Inflammatory macrophage treated with lipopolysaccharide for 1 hour (primary cell): ENCODE measurements at places on chromosomes 16 and 17.

DNA sequence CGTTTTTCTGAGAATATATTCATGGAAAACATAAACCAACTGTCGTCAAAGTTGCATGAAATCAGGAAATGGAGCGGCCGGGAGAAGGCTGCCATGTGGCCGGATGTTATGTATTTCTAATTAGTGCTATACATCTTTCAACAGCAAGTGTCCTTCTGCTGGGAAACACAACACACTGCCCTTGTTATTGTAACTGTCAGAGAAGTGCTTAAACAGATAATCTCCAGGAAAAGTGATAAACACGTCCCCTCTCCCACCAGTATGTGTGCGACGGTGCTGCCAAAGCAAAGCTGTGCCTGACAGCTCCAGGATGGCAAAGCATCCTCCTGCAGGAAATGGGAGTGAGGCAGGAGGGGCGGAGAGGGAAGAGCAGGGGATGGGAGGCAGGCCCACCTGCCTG is 111.8 kb downstream of the SMG6 start:
- DNase-seq: no peak

DNA sequence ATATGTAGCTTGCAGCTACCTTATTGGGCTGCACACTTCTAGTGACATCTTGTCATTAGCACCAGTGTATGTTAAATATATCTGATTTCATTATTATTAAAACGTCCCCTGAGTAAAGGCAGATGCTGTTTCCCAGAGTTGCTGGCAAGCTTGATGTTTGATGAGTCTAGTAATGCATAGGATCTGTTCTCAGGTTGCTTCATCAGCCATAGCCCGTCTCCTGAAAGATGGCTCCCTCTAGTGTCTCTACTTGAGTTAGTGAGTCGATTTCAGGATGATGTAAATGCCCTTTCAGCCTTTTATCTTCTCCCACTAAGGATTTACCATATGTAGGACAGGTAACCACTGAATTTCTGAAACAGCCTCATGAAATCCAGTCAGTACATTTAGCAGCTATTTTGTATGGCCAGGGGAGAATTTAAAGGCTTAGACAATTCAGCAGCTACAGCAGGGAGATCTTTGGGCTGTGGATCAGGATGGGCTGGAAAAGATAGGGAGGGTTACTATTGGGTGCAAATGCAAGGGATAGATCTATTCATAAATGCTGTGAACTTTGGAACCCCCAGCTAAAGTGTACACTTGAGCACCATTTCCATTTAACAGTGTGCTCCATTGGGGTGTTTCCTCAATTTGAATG is 376.3 kb downstream of the CNTNAP4 start:
- peak; percentile 31 for DNase-seq

DNA sequence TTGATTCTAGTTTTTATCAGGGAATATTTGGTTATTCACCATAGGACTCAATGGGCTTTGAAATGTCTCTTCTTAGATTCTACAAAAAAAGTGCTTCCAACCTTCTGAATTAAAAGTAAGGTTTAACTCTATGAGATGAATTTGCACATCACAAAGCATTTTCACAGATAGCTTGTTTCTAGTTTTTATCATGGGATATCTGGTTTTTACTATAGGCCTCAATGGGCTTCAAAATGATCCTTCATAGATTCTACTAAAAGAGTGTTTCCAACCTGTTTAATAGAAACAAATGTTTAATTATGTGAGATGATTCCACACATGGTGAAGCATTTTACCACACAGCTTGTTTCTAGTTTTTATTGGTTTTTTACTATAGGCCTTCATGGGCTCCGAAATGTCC is 560.7 kb downstream of the KCNJ18 start:
- DNase-seq: no peak

DNA sequence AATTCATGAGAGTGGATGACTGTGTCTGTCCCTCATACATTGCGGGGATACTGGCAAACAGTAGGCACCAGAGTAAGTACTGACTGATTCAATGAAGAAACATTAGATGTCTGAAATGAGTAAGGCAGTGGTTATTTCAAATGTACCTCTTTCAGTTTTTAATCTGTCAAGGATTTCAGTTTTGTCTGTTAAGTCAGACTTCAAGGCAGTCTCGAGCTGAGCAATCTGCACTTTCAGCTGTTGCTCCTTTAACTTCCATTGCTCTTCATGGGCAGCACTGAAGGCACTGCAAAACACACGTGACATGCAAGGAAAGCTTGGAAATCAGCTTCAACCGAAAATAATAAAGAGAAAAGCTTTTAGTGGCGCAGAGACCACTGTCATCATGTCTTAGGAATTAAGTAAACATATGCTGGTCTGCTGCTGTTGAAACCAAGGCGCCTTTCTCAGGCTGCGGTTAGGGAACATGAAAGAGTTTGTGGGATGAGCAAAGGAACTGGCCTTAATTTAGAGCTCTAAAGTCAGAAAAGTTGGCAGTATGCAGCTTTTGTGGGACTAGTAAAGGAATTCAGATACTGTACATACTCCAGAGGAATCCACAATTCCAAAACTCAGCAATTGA is 38.8 kb downstream of the RPGRIP1L start:
- DNase-seq: no peak

DNA sequence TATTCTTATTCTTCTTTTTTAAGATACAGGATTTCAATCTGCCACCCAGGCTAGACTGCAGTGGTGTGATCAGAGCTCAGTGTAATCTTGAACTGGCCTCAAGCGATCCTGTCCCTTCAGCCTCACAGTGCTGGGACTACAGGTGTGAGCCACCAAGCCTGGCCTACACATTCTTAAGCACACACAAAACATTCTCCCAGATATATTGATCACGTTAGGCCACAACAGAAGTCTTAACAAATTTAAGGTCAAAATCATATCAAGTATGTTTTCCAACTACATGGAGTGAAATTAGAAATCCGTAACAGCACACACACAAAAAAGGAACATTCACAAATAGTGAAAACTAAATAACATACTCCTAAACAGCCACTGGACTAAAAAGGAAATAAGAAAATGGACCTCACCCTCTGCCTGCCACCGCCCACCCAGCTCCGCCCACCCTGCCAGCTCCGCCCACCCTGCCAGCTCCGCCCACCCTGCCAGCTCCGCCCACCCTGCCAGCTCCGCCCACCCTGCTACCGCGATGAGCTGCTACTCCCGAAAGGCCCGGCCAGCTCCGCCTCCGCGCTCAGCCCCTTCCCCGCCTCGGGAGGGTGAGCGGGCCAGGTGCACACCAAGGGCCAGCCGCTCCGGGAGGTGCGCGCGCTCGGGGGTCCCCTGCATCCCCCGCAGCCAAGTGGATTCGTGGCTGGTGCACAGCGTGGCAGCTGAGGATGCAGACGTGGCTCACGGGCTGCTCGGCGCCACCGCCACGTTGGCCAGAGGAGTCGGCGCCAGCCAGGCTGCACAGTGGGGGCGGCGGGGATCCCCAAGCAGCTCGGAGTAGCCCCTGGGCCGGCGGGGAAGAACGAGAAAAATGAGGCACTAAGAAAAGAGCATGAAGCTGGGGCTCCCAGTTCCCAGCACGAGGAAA is 41.2 kb downstream of the C16orf87 start:
- DNase-seq: peak; percentile 69

DNA sequence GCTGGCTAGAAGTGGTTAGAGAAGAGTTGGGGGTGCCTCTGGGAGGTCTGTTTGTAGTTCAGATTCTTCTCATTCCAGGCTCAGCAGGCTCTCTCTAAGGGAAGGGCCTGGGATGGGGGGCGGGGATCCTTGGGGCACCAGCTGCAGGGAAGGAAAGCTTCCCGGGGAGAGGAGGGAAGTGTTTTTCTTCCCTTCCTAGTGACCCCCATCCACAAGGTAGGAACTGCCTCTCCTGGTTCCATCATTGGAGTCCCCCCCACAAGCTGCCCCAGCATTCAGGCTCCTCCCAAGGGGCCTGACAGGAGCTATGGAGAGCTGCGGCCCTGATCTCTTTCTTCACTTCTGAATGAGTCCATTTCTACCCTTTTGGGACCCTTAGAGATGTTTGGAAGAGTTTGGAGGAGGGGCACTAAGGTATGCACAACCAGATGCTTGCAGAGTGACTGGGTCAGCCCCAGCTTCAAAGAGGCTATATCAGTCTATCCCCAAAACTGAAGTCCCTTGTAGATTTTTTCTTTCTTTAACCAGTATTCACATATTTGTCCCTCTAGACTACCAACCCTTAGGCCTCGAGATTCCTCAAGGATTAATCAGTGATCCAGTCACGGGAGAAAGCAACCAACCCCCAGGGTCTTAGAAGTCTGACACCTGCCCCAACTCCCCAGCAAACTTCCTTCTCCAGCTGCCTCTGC is 13.9 kb upstream of the FZD2 start:
- DNase-seq: no peak

GRCh38 chr16:74936902-74937560 is 47.9 kb downstream of the WDR59 start:
- DNase-seq: peak; percentile 85

DNA sequence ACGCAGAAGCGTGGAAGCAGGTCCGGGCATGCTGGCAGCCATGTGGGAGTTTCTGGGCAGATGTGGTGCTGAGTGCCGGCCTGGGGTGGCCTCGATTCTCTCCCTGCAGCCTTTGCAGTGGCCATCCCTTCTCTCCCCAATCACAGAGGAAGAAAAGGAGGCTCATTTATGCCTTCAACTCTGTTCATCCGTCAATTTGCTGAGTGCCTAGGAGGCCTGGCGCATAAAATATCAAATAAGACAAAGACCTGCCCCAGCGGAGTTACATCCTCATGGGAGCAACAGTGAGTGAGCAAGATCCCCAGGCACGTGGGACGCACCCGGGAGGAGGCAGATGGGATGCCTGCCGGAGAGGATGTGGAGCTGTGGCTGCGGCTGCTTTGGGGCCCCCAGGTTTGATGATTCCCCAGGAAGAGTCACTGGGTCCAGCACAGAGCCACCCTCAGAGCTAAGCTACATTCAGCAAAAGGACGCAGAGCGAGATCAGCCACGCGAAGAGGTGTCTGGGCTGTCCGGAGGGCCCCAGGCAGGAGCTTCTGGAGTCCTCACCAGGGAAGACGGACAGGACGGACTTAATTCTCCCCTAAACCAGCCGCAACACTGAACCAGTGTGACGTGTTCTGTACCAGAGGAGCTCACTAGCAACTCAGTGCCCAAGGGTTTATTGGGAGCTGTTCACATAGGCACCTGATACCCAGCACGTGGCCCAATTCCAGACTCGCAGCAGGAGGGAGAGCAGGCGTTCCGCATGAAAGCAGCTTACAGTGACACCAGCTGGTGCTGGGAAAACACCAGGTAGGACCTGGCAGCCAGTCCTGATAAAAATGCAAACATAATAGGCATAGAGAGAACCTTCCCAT is 11.3 kb downstream of the CA5A start:
- DNase-seq: no peak

GRCh38 chr16:57740423-57741071 is 5.0 kb downstream of the KATNB1 start:
- DNase-seq: no peak

GRCh38 chr17:29722411-29723198 is 99.9 kb upstream of the CORO6 start:
- DNase-seq: peak; percentile 95

DNA sequence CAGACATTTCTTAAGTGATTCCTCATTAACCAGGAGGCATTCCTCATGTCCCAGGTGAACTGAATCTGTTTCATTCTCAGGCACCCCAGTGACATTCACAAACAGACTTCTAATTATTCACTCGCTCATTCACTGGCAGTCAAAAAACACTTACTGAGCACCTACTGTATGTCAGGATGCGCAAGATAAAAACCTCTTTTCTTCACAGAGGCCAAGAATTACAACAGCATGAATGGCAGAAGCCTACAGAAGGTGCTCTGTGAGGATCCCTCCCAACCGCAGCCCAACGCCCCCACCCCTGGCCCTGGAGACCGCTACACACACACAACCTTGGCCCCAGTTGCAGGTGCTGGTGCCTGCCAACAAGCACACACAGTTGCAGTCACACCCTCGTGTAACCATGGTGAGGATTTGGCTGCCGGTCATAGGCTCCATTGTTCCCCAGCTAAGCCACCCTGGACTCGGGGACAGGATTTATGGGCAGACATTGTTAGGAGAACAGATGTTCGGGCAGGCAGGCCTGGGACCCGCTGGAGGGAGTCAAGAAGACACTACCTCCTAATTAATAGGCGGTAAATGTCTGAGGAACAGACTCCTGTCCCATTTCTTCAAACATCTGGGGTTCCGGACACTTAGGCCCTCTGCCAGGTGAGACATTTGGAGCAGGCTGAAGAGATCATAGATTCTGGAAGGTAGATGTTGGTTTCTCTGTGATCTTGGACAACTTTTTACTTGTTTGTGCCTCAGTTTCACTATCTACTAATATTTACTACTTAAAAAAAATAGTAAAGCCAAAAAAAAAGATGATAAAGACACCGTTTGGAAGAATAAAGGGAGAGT is 43.2 kb downstream of the CUEDC1 start:
- no peak for DNase-seq

GRCh38 chr17:45370949-45371413 is 54.2 kb upstream of the MAP3K14 start:
- DNase-seq: peak; percentile 28

DNA sequence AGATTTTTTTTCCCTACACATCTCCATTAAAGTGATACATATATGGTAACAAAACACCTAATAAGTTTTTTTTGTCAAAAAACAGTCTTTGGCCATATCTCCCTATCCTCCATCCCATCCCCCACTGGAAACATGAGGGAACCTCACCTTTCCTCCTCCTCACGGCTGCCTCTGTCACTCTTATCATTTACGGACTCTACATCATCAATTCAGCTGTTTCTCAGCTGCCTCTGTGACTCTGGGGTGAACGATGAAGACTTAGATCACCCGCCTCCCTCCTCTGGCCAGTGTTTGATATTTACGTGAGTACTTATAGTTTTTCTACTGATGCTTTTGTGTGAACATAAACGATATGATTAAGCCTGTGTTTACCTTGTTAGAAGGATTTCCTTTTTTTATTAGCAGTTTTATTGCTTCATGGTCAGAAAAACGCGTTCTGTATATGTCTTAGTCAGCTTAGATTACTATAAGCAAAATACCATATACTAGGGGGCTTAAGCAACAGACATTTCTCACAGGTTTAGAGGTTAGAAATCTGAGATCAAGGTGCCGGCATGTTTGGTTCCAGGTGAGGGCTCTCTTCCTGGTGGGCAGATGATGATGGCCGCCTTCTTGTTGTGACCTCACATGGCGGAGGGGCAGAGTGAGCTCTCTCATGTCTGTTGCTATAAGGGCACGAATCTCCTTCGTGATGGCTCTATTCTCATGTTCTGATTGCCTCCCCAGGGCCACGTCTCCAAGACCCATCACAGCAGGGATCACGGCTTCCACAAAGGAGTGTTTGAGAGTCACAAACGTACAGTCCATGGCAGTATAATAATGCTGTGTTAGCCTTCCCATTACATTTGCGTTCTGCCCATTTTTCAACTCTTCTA is 32.1 kb downstream of the DNAH17 start:
- DNase-seq: no peak

- DNase-seq: no peak
Observed at GRCh38 chr17:27747462-27748359, 52.6 kb downstream of the NOS2 start.

DNA sequence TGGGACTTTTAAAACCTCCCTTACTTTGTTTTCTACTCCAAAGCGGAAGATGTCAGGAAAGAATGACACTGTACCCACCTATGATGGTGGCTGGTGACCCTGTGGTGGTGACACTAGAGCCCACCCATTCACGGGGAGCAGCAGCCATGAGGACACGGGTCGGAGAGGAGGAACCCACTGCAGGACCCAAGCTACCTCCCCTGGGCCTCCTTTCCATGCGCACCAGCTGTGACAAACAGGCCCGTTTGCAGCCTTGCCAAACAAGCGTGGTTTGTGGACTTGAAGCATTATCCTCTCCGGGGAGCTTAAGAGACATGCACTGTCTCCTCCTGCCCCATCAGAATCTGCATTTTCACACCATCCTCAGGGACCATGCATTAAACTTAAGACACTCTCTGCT is 85.6 kb downstream of the ZFHX3 start:
- no peak for DNase-seq

GRCh38 chr16:73151225-73151624 is 103.3 kb upstream of the ZFHX3 start:
- DNase-seq: no peak
